ENCODE measurements at places on chromosomes 3 and 15. TPM values are rescaled to one million over a fixed set of nuclear protein-coding genes. Genes with fewer than 3 reads are reported as not detected.

The CHRM5 gene
- 0.15 TPM for polyA plus RNA-seq

The AP3B2 gene
- polyA plus RNA-seq: 28.9 TPM

The MB21D2 gene
- polyA plus RNA-seq: 1.4 TPM

The AADACL2 gene
- 0.07 TPM for polyA plus RNA-seq

The SMCO1 gene
- polyA plus RNA-seq: not detected

The TNFAIP8L3 gene
- 4.1 TPM for polyA plus RNA-seq

The RARB gene
- 8.1 TPM for polyA plus RNA-seq

The CHL1 gene
- 0.80 TPM for polyA plus RNA-seq

The CADPS gene
- 36.5 TPM for polyA plus RNA-seq

The CPA3 gene
- 0.44 TPM for polyA plus RNA-seq

The HAUS2 gene
- polyA plus RNA-seq: 5.8 TPM

The EFCAB12 gene
- 2.8 TPM for polyA plus RNA-seq

The C3orf49 gene
- not detected for polyA plus RNA-seq

All from adrenal gland (tissue), 19 donors.